ENCODE measurements at places on chromosomes 16 and 17.

- DNase-seq, result no peak
Observed at GRCh38 chr17:81930142-81931125, 2.9 kb upstream of the MAFG start.

GRCh38 chr16:10992797-10993196, 48.4 kb downstream of the CLEC16A start:
- DNase-seq, result no peak

GRCh38 chr17:37410357-37410756, 3.7 kb downstream of the TADA2A start:
- DNase-seq, result no peak

GRCh38 chr16:144797-145252, 6.4 kb upstream of the NPRL3 start:
- DNase-seq, result no peak

DNA sequence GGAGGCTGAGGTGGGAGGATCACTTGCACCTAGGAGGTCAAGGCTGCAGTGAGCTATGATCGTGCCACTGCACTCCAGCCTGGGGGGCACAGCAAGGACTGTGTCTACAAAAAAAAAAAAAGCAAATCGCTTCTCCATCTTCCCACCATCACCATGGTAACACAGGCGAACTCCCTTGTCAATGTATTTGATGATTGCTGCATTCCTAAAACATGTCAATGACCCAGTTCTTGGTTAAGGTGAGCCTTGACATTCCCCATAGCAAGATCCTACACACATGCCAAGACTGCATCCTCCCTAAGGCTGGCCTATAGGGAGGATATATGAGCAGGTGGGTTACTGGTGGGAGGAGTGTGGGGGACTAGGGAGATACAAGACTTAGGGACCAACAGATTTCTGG, 12.2 kb downstream of the CNTNAP1 start:
- no peak for DNase-seq

- no peak for DNase-seq
Observed at GRCh38 chr16:68643847-68644246, 1.3 kb upstream of the CDH3 start.

GRCh38 chr17:32117399-32117798, 24.9 kb upstream of the RHOT1 start:
- DNase-seq, result no peak

GRCh38 chr17:34024806-34025551, 230.1 kb upstream of the CCL2 start:
- no peak for DNase-seq

DNA sequence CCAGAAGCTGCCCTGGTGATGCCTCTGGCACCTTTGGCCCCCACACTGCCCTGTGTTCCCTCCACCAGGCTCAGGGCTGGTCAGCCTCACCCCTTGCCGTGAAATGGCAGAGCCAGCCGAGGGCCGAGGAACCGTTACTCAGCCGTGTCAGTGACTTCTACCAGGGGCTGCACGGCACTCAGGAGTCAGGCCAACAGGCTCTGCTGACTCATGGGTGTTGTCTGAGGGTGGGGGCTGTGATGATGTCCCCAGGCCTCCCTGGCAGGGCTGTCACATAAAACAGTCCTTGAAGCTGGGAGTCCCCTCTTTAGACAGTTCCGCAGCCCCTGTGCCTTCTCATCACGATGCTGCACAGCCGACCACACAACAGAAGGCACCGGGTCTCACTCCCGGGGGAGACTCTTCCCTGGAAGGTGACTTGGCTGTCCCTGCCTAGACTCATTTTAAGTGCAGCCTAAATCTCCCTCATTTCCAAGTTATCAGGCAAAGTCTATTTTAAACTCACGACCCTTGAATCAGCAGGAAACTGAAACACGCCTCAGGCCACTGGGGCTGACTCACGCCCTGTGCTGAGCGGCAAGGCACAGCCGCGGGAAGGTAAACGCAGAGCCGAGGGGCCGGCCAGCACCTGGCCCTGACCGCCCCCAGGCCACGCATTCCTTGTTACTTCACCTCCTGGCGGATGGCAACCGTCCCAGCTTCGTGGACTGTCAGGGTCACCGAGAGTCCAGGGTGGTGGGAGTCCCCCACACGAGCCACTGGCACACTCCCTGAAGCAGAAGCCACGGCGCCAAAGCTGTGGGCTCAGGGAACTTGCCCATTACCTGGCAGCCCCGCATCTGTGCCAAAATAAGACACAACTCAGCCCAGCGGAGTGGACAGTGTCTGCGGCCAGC, 102.6 kb downstream of the ZNF778 start:
- no peak for DNase-seq

- no peak for DNase-seq
Observed at GRCh38 chr16:83955218-83956130, 2.4 kb downstream of the OSGIN1 start.

- DNase-seq, result no peak
Observed at GRCh38 chr16:73124097-73124652, 76.2 kb upstream of the ZFHX3 start.

DNA sequence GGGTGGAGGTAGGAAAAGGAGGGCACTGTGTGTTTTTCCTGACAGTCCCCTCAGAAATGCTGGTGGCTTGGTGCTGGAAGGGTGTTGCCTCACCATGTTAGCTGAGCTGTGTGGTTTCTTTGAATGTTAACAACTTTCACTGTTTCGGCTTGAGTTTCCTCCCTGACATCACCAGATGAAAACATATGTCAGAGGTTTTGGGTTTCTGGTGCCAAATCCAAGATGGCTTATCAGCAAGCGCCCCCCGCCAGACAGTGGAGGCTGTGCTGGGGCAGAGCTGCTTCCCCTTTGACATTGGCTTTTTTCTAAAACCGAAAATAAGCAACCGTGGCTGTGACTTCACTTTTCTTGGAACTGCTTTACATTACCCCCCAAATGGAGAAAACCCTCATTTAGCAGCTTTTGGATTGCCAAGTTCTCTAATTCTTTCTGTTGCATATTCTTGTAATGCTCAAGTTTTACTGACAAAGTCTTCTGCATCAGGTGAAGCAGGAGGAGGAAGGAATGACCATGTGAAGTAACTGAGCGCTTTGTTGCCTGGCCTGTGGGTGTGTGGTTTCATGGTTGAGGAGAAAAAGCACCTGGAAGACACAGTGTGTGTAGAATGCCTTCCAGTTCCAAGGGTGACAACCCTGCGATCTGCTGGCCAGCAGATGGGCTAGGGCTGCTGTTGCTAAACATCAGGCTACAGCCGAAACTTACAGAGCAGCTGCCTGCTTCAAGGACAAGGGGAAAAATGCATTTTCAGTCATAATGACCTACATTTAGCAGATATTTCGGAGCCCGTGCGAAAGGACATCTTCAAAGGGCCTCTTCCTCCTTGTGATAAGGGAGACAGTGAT, 9.7 kb downstream of the RMI2 start:
- peak; percentile 65 for DNase-seq

DNA sequence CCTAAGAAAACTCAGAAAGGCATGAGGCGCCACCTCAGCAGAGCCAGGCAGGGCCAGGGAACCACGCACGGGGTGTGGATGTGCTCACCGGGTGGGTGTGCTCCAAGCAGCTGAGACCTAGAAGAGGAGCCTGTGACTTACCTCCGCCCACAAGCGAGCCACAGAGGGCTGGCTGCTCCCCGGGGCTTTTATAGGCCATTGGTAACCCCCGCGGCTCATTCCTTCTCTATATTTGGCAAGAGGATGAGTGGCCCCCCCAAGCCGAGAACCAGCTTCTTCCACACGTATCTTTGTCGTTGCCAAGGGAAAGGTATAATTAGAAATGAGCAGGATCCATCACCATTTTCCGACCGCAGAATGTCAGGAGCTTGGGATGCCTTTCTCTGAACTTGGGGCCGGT, at the start of gene MYH3:
Gene MYH3 (minus strand): TSS at position 162 of the 400 bp plus-strand sequence. CDS start 2,245 bp downstream, outside the sequence.
- DNase-seq, result no peak

DNA sequence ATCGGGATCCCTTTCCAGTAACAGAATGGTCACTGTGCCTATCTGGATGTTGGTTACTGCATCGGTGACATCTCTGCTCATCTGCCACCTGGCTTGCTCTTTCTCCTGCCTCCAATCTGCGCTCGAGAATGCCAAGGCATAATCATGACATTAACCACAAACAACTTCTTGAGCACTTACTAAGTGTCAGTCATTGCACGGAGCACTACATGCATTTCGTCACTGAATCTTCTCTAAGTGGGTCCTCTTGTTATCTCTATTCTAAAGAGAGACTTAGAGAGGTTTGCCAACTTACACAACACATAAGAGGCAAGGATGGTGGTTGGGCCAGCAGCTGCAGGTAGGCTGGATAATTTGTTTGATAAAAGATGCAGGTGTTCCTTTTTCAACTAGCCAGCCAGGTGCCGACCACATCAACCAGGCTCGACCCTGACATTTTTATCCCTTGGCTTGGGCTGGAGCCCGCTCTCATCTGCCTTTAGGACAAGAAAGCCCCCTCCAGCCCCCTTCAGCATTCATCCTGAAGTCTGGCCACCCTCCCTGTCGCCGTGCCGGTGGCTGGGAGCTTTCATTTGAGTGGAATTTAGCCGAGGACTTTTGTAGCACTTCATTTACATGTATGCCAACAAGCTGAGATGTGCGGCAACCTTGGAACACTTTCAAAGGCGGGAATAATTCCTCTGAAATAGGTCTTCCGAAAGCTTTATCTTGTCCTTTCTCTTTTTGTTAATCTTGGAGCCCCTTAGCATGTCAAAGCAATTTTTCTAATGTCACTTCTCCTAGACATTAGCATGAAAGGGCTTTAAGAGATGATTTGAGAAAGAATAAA, 89.3 kb upstream of the NKD1 start:
- DNase-seq, result no peak

GRCh38 chr16:30439720-30440348, 5.8 kb downstream of the SEPHS2 start:
- no peak for DNase-seq

- no peak for DNase-seq
Observed at GRCh38 chr17:2347805-2348685, 10.7 kb downstream of the SGSM2 start.

- no peak for DNase-seq
Observed at GRCh38 chr16:88508868-88509748, 56.0 kb downstream of the ZFPM1 start.

- DNase-seq, result no peak
Observed at GRCh38 chr17:77608431-77608830, 350.1 kb upstream of the TNRC6C start.

- no peak for DNase-seq
Observed at GRCh38 chr16:49457196-49457595, 83.6 kb downstream of the C16orf78 start.

DNA sequence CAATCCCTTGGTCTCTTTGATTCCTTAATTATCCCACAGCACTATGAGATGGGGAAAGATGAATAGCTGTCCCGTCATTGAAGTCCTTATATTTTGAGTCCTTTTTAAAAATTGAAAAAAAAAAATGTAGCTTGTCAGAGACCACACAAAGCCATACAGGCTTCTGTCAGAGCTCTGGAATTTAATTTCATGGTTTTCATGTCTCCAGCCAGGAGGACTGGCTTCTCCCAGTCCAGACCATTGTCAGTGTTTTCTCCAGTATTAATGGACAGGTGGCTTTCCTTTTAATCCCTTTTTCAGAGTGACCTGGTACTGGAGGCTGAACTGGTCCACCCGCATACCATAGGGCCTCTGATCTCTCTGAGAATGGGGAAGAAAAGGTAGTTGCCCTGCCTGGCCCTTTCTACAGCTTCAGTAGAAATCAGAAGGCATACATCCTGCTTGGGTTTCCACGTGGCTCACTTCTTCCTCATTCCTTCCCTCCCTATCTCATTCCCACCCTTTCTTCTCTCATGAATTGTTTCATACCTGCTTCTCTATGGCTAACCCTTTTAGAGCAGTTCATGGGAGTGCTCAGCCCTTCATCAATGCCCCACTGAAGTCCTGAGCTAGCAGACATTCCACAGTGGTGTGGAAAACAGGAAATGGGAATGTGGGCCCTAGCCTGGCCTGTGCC, 29.1 kb downstream of the TRIM16 start:
- no peak for DNase-seq

DNA sequence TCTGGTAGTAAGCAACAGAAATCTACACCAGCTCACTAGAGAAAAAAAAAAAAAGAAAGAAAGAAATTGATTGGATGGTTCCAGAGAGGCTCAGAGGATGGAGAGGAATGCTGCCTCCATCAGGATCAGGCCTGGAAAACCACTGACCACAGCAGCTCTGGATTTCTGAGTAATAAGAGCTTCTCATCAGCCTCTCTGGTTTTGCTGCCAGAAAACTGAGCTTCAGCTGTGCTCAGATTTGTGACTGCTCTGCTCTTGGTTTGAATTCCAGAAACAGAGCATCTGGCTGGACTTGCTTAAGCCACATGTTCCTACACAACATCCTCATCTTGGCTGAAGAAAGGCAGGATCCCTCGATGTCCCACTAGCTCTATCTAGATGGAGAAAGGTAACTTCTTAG, 25.9 kb downstream of the IRX6 start:
- no peak for DNase-seq

DNA sequence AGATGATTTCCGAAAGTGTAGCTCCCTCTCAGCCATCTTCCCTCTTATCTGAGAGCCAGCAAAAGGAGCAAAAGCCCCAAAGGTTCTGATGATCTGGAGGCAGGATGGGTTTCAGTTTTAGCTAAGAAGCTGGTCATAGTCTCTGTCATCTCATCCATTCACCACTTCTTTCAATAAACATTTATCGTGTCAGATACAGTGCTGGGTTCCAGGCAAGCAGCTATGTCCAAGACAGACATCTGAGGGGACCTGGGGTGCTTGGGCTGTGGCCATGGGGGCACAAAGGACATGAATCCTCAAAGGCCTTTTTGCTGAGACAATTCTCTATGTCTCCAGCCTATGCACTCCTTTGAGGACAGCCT, 1.0 kb upstream of the ETV4 start:
- no peak for DNase-seq

- no peak for DNase-seq
Observed at GRCh38 chr17:41773190-41773588, 13.3 kb downstream of the JUP start.

DNA sequence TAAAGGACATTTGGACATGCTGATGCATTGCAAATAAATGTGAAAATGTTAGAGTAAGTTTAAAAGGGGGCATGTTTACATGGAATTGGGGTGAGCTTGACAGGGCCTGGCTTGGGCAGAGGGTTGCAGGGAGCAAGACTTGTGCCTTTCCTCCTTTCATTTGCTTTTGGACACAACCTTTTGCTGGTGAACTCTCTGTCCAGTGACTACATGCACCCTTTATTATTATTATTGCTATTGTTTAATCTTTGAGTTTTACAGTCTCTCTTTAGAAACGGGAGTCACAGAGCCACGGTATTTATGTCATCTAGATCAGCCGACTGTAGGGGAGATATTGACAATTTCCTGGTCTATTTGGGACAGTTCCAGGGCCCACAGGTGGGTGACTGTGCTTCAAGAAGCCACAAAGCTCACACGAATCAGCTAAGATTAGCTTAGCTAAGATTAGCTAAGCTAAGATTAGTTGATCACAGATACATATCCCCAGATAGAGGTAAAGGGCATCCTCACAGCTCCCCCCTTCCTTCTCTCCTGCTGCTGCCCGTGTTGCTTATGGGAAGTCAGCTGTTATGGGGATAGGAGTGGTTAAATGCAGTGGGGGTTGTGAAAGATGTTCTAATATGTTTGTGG, 28.9 kb upstream of the ETV4 start:
- no peak for DNase-seq

- DNase-seq, result no peak
Observed at GRCh38 chr16:57935904-57936303, 35.0 kb downstream of the CNGB1 start.
